ENCODE measurements at places on chromosomes 11 and 22. TPM values are rescaled to one million over a fixed set of nuclear protein-coding genes. Genes with fewer than 3 reads are reported as not detected.

- no peak for DNase-seq
Measured at GRCh38 chr11:97890466-97890865, 1130.3 kb upstream of the CNTN5 start.

DNA sequence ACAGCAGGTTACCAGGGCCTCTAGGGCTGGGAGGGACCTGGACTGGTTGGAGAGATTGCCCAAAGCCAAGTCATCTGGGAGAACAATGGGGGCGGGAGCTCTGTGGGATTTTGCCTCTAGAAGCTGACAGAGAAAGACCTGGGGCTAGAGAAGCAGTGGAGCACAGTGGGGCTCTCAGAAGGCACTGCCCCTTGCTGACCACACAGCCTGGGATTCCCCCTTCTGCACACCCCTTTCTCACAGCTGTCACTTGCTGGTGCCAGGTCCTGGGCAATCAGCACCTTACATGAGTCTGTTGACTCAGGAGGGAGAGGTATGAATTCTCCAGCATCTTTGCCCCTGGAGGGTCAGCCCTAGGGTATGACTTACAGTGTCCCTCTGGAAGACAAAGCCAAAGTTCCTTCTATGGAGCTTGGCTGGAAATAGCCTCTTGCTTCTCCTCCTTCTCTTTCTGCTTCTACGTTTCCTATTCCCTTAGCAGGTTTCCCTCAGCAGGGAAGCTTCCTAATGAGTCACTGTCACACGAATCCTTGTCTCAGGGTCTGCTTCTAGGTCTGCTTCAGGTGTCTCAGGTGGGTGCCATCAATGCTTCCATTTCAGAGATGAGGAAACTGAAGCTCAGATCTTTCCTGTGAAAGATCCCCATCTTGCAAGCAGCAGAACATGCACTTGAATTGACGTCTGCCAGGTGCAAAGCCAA, 27.0 kb downstream of the GDPD5 start:
- no peak for DNase-seq

GRCh38 chr22:29218758-29219408, 13.2 kb downstream of the EMID1 start:
- no peak for DNase-seq

GRCh38 chr11:77471558-77472193, 2.2 kb downstream of the PAK1 start:
- no peak for DNase-seq

GRCh38 chr11:63768237-63769041, at the start of gene ZFTA:
ZFTA (minus strand) TSS chr11:63768775; CDS start chr11:63768622, 153 bp downstream.
- DNase-seq: no peak

DNA sequence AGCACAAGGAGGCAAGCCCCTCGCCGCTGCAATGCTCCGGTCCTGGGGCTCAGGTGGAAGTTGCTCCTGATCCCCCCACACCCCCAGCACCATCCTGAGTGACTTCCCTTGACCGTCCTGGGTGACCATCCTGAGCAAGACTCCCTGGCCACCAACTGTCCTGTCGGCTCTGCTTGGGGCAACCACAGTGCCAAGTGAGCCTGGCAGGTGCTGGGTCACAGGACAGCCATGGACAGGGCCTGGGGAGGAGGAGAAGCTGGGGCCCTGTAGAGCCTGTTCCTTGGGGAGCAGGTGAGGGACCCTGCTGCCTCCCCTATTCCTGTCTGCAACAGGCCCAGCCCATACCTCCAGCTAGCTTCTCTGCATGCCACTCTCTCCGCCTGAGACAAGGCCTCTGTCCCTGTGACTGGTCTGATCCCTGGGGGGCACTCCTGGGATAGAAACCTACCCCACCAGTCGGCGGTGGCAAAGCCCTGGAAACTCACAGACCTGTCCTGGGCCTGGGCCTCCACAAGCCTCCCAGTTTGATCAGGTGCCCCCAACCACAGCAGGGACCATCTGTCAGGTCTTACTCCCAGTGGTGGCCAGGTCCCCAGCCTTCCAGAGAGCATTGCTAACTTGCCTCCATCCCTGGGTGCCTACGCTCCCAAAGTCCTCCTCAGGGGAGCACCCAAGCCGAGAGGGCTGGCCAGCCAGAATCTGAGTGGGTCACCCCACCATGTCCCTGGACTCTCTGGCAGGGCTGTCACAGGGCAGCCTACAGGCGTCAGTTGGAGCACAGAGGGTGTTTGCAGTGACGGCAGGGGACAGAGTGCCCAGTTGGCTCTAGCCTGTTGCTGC, 68.7 kb upstream of the WNT7B start:
- no peak for DNase-seq

- no peak for DNase-seq
Measured at GRCh38 chr11:123241874-123242543, 47.0 kb upstream of the CLMP start.

GRCh38 chr22:40966726-40967085, 15.5 kb downstream of the RBX1 start:
- no peak for DNase-seq

DNA sequence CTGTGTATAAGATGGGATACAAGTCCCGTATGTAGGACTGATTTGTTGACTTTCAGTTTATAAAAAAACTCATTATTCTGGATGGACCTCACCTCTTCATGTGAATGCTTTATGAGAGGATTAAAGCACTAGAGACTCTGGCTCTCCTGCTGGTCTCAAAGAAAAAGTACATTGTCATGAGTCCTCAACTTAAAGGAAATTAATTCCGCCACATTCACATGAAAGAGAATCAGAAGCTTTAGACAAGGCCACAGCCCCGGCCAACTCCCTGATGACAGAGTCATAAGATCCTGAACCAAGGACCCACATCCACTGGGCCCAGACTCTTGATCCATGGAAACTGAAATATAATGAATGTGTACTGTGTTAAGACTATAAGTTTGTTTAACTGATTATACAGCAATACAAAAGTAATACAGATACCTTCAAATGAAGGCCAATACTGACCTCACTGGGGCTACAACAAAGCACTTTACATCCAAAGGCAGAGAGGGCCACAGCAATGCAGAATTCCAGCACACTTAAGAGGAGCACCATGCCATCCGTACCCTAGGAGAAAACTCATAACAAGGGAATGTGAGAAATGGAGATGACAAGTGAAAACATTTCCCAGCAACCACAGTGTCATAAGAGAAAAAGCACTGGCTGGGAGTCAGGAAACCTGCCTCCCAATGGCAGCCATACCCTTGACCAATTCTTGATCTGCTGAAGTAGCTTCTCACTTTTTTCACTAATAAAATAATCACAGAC, 25.4 kb upstream of the MS4A6A start:
- DNase-seq: no peak

The ZNF214 gene
- 13.2 TPM for polyA plus RNA-seq

DNA sequence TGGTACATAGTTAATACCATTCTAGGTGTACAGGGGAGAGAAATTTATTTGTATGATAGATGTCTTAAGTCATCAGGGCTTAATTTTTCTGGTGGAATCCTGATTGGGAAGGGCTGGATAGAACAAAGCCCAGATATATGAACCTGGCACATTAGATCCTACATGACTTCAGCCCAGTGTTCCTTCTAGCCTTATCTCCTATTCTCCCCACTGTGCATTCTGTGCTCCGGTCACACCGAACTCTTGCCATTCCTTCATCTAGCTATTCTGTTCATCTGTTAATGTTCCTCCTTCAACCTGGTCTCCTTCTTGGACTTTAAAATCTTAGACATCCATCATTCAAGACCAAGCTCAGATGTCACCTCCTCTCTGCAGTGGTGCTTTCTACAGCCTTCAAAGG, 68.9 kb upstream of the EED start:
- no peak for DNase-seq

The KCNA4 gene
- polyA plus RNA-seq: 0.17 TPM

DNA sequence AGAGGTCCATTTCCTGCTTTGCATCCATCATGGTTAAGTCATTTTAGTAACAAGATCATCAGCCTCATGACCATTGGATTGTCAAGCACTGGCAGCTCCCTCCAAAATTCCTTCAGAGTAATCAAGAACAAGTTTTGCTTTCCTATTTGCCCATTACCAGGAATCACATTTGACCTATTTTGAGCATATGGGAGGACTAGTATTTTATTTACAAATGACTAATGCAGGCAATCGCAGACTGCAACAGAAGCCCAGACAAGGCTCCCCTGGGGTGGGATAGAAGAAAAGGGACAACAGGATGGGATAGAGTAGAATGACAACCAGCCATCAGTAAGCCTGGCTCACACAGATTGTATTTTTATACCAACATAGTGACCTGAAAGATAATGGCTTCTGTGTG, 9.1 kb downstream of the MMP10 start:
- no peak for DNase-seq

DNA sequence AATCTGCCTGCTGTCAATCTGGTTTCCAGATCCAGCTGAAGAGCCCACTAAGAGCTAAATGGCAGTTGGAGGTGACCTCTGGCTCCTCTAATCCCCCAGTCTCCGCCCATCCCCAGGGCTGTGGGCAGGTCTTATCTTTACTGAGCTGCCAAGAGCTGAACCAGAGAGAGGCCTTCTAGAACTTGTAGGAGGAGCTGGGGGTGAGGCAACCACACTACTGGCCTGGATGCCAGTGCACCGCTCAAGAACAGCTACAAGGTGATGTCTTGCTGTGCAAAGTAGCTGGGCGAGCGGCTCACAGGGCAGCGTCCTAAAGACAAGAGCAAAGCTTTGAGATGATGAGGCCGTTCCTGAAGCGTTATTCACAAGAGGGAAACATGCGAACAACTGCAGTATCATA, 374.6 kb downstream of the CTTN start:
- no peak for DNase-seq

DNA sequence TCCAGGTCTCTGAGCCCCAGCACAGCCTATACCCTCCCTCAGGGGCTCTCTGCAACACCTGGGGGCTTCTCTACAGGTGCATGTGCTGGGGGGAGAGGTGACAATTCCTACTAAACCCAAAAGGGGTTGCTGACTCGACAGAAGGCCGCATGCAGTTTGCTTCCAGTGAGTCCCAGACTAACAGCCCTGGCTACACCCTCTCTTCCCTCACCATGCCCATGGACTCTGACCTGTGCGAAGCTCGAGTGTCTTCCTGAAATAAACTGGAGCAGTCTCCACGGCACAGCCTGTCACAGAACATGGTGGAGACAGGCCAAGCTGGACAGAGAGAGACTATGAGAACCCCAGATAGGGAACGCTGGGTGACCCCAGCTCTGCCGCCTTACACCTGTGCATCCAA, 16.6 kb downstream of the PLEKHA7 start:
- no peak for DNase-seq

GRCh38 chr11:126101251-126101929, 38.7 kb upstream of the CDON start:
- no peak for DNase-seq

DNA sequence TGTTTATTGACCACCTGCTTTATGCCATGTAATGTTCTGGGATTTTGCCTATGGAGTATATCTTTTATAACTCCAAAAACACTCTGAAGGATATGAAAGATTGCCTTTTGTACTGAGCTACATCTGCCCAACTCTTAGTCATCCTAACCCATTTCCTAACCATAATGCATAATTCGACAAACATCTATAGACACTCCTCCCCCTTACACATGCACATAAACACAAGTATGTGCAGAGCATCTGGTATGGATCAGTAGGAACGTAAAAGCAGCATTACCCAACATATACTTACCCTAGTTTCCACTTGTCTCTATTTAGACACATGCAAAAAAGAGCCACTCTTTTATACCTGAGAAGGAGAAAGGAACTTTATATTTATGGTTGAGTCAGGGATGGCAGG, 272.8 kb downstream of the FAM76B start:
- no peak for DNase-seq

The SLC22A12 gene
- 5.3 TPM for polyA plus RNA-seq

The SPTY2D1 gene
- polyA plus RNA-seq: 32.4 TPM

DNA sequence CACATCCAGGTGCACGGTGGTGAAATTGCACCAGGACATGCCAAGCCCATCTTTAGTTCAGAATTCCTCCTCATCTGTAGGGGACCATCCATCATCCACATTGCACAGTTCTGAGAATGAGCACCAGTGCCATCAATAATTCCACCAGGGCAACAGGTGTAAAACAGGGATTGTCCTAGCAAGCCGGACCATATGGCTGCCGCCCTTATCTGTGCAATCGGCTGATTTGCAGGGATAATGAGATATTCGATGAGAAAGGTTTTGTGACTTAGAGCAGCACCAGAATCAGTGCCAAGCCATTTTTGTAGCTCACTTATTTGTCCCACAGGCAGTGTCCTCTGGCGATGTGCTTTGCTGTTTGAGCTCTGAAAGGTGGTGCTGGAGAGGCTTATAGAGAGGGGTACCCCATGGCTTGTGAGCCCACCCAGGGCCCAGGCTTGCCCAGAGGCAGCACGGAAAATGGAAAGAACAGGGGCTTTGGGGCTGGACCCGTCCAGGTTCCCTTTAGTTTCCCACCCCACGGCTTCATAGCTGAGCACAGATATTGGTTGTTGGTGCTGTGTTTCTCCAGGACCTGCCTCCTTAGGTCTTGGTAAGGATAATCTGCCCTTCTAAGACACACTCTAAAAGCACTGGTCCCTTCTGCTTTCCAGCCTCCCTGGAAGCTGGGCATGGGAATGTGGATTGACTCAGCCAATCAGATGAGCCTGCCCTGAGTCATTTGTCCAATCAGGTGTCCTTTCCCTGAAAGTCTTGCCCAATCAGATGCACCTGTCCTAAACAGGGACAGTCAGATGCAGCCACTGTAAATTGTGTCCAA, 84.0 kb upstream of the SHANK2 start:
- no peak for DNase-seq

DNA sequence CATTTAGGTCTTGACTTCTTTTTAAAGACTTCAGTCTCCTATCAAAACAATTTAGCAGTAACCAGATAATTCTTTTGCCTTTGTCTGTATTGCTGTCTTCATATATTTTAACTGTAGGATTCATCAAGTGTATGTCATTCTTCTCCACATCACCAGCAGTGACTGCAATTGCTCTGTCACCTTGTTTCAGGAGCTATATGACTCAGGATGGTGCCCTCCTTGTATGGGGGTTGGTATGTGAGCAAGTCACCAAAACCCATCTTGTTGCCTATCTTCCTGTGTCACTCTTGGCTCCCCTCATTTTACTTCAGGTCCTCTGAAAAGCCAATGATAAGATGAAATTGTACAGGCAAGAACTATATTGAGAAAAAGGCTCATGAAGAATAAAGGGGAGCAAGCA, 256.9 kb upstream of the LUZP2 start:
- DNase-seq: no peak

The RBM4 gene
- polyA plus RNA-seq: 242 TPM

- no peak for DNase-seq
Measured at GRCh38 chr22:37175414-37176281, 12.4 kb downstream of the C1QTNF6 start.

The MYOD1 gene
- polyA plus RNA-seq: not detected

DNA sequence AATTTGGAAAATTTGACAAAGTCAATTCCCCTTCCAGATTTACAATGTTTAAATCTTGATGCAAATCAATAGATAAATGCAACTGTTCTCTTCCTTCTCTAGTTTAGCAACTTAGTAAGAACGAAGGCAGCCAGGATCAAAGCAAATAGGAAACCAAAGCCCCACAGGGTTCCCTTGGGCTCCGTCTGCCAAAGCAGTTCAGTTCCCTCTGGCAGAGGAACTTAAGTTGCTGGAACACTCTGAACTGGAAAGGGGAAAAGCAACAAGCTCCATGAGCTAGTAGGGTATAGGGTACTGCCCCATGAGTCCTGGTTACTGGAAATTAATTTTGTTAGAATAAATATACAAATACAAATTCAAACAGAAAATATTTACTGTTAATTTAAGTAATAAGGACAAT, 91.3 kb downstream of the RELT start:
- DNase-seq: no peak
